Right atrium auricular region (tissue), 2 donors: ENCODE measurements at places on chromosomes 1 and 21.

- no peak for DNase-seq
Measured at GRCh38 chr1:234326497-234327366, 46.5 kb upstream of the COA6 start.

- peak; percentile 55 for DNase-seq
Measured at GRCh38 chr1:53065391-53065790, 3.4 kb downstream of the PODN start.

GRCh38 chr21:42097860-42098454 is 26.8 kb downstream of the UMODL1 start:
- peak; percentile 69 for DNase-seq

DNA sequence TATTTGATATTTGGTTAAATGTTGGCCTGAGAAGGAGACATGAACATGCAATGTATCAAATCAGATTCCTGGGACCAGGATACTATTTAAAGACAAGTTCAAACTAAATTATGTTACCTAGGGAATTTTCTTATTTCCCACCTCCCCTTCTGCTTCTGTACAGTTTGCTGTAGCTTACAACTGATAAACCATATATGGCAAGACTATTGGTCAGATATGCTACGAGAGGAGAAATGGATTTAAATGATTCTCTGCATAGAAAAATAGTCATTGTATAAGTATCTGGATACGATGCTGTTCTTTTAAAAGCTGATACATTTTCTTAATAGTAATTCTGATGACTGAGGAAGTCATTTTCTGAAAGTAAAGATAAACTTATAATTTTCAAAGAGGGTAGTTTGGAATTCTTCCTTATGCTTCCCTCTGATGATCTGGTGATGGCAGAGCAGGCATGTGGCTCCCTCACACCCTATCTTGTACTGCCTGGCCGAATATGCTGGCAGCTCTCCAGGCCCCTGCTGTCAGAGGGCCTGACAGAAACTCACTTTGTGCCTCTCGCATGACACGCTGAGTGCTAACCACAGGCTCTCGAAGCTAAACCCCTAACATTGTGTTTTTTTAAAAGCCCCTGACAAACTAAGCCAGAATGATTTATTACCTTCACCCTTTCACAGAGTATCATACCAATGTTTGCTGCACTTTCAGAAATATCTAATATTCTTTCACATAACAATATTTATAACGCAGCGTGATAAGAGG is 19.4 kb downstream of the RRP15 start:
- DNase-seq: no peak

DNA sequence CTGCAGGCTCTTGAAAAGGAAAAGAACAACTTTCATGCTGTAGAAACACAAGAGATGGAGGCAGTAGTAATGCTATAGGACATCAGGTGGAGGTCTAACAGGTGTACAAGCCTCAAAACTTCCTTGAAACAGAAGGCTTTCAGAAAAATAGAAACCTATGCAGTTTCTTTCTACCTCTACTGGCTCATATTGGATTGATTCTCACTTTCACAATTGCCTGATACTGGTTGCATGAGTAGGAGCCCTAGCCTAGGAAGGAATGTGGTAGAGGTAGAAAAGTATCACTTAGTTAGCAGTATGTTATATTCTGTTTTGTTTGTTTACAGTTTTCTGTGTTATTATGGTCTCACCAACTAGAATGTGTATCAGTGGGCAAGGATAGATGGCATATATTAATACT is 175.4 kb upstream of the GORAB start:
- no peak for DNase-seq

DNA sequence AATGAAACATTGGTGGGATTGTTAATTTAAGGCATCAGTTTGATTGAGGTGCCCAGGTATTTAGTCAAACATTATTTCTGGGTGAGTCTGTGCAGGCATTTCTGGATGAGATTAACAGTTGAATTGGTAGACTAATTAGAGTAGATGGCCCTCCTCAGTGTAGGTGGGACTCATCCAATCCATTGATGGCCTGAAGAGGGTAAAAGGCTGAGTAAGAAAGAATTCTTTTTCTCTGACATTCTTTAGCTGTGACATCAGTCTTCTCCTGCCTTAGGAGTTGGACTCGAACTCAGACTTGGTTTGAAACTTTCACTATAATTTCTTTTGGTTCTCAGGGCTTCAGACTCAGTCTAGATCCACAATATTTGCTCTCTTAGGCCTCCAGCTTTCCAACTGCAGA is 59.6 kb upstream of the ADAMTS5 start:
- DNase-seq: no peak
